ENCODE measurements at places on chromosomes 3 and 15.

DNA sequence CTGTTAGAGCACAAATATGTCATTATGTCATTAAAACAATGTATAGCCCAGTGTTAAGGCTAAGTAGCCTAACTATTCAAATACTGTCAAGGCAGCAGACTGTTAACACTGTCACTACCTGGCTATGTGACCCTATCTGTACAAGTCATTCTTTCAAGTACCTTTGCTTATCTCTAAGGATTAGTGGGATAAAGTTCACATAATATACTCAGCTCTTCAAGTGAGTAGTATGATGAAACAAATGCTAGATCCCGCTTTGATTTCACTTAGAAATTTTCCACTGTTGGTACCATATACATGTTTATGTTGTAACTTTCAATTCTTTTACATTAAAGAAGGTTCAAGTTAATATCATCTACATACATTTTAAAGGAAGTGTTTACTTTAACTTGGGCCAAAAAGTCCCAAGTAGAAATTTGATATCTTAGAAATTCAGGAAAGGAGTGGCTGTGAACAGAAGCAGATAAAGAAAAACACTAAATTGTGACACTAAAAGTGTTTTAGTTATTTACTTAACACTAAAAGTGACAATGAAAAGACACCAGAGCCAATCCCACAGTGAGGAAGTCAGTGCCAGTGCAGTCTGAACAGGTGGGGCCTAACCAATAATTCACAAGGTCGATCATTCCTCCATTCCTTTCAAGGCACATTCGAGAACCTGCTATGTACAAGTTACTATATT is 4.8 kb upstream of the RFX7 start:
- DNase-seq, result no peak

GRCh38 chr15:101013769-101014675 is 94.9 kb downstream of the LRRK1 start:
- no peak for DNase-seq

- no peak for DNase-seq
Measured at GRCh38 chr3:110940055-110940454, 131.6 kb upstream of the NECTIN3 start.

DNA sequence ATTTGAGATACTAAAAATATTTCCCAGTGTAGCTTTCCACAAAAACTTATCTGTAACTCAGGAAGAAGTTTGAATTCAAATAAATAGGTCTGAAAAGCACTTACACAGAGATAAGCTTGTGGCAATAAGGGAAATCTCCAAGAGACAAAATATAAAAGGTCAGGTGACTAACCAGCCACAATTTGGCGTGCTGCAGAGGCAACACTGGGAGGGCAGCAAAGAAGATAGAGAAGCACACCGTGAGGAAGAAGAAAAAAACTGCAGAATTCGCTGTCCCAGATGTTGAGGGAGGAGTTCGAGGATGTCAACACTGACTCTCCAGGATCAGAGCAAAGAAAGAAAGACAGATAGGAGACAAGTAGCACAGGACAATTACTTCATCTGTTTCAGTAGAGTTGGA is 204.4 kb downstream of the FMN1 start:
- DNase-seq, result no peak

DNA sequence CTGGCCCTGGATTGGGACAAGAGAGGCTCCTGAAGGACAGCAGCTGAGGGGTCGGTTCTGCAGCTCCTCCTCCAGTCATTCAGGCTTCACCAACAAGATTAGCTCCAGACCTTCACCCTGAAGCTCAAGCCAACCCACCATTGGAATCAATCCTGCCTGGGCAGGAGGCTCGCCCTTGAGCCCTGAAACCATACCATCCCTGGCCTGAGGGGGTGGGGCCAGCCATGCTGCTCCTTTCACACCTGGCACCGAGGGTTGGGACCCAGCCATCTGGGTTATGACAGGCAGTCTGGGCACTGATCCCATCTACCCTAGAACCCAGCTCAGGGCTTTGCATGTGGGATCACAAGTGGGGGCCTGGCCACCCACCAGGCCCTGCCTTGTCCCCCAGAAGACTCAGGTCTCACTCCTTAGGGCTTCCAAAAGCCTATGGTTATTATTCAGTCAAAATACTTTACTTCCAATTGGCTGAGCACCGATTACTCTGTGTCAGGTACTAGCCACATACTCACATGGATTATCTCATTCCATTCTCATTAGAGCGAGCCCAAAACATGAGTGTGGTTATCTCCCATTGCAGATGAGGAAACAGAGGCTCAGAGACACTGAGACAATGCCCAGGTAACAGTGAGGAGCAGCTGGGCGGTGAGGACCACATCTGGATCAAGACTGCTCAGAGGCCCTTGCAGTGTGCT is 3.1 kb downstream of the ABHD14B start:
- DNase-seq, result no peak

- DNase-seq, result no peak
Measured at GRCh38 chr3:47323431-47324277, 40.9 kb downstream of the KLHL18 start.

GRCh38 chr15:88031461-88031860 is 225.1 kb downstream of the NTRK3 start:
- no peak for DNase-seq

DNA sequence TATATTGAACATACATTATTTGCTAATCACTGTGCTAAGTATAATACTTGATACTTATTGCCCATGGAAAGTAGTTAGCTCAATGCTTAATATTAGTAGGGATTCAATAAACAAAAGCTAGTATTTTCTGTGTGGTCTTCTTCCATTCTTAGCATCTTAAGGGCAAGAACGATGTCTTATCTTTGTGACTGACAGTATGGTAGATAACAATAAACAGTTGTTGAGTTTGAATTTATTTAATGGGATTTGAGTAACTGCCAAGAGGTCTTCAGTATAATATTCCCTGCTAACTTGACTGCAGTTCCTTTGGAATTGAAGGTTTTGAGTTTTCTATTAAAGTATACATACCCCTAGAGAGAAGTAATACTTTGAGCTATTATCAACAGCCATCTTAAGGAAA is 70.1 kb downstream of the ZNF609 start:
- no peak for DNase-seq

DNA sequence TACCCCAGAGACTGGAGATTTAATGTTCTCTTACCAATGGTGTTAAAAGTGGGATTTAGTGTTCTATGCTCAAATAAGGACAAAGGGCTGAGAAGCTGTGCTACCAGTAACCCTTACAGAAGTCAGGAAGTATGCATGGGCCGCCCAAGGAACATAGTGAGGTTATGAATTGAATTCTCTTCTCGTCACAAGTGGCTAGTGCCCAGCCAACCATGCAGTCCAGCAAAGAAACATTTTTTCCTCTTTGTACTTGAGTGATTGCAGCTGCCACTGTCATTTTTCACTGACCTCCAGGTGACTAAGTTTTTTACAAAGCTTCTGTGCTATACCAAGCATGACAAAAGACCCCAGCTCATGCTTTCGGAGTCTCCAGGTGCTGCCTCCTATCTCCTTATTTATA is 110.6 kb upstream of the DCBLD2 start:
- no peak for DNase-seq
